Thoracic aorta (tissue), 2 donors: ENCODE measurements at places on chromosomes 13 and 19. TPM values are rescaled to one million over a fixed set of nuclear protein-coding genes. Genes with fewer than 3 reads are reported as not detected.

ZNF497 gene
- 2.3 TPM for total RNA-seq

- no peak for DNase-seq
Observed at GRCh38 chr19:23810496-23810895, 51.8 kb upstream of the ZNF681 start.

ALOX5AP gene
- 69.9 TPM for total RNA-seq

DNA sequence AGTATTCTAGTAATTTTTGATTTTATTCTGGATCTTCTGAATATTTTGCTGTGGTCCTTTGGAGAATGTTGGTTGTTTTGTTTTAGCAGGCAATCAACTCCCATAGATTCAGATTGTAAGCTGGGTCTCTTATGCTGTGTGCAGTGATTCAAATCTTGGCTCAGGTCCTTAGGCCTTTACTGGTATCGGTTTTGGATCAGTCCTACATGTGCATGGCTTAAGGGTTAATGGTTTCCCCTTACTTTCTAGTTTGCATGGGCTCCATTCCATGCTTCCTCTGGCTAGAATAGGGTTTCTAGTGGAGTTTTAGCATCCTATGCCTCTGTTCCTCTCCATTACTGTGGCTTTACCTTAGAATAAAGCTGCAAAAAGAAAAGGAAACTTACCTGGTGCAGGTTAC lies 16.1 kb downstream of the NDFIP2 start:
- no peak for DNase-seq

ZNF615 gene
- 4.7 TPM for total RNA-seq

GRCh38 chr13:99263126-99263785 lies 5.1 kb upstream of the GPR18 start:
- DNase-seq = no peak

GRCh38 chr13:81409284-81409683 lies 1068.4 kb upstream of the SPRY2 start:
- no peak for DNase-seq

PNMA8A gene
- 14.6 TPM for total RNA-seq

- DNase-seq = no peak
Observed at GRCh38 chr13:95865080-95865615, 188.1 kb downstream of the UGGT2 start.

- no peak for DNase-seq
Observed at GRCh38 chr19:32567486-32567885, 13.5 kb upstream of the PDCD5 start.

HRC gene
- 2.2 TPM for total RNA-seq
